Hematopoietic multipotent progenitor cell (in vitro differentiated cells): ENCODE measurements at places on chromosomes 3 and 15. TPM values are rescaled to one million over a fixed set of nuclear protein-coding genes. Genes with fewer than 3 reads are reported as not detected.

GRCh38 chr15:65287520-65287855 is 805 bp upstream of the PARP16 start:
- DNase-seq, result no peak

DNA sequence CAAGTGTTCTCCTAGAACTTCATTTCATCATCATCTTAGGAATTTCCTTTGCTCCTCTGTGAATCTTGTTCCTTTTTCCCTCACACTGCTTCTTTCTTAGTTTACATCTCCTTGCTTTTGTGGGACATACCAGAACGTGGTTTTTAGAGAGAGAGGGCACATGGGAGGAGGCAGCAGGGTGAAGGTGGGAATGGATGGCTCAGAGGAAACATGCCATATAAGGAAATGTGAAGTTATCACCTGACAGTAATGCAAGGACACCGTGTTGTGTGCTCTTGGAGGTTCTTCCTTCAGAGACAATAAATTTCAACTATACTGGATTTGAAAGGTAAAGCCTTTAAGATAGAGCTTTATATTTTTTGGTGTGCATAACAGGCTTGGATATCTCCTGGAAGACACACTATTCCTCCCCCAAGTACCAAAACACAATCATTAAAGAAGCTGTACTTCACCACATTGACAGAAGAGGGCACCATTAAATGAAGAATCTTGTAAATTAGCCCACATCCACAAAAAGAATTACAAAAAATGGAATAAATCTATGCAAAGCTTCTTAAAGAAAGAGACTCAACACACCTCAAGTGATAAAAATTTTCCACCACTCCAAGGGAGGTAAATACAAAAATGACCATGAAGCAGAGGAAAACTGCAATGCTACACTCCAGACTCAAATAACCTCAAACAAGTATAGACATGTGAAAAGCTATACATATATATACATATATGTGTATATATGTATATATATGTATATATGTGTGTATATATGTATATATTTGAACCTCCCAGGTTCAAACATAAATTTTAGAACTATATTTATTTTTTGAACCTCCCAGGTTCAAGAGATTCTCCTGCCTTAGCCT is 26.1 kb downstream of the RPL39L start:
- DNase-seq, result peak; percentile 36

DNA sequence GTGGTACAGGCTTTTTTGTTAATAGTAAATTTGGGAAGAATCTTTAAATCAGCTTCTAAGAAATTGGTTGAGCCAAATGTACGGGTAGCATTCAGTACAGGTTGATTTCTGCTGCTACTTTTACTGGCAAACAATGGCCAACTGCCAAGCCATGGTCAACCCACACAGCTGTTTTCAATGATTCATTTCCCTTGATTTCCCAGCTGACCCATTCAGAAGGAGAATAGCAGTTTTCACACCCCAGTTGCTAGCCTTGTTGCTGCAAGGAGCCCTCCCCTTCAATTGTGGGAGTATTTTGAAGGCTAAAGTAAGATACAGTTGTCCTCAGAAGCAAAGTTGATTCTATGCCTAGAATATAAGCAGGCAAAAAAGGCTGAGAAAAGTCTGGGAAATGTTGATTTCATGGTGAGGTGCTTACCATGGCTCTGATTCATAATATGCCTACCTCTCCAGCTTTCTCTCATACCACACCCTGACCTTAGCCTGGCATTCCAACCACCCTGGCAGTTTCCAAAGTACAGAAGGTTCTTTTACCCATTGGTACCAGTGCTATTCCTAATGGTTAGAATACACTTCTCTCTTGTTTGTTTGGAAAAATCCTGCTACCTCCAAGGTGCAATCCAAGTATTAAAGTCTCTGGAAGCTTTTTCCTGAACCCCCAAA is 320.3 kb upstream of the TGFBR2 start:
- no peak for DNase-seq

GRCh38 chr15:34160735-34161134 is 49.2 kb downstream of the KATNBL1 start:
- no peak for DNase-seq

DNA sequence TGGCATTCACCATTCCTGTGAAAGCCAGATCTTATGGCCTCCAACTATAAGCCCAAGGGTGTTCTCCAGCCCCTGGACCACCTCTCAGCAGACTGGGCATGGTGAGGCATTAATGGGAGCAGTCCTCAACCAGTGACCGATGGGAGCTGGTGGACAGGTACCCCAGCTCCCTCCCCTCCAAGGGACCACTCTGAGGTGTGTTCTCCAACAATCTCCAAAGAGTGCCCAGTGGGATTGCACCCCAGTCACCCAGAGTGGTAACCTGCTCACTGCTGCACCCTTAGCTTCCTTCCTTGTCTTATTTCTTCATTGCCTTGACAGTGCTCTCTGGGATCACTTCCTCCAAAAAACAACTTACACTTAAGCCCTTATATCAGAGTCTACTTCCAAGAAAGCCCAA is 8.2 kb upstream of the ITGA11 start:
- DNase-seq, result no peak

DNA sequence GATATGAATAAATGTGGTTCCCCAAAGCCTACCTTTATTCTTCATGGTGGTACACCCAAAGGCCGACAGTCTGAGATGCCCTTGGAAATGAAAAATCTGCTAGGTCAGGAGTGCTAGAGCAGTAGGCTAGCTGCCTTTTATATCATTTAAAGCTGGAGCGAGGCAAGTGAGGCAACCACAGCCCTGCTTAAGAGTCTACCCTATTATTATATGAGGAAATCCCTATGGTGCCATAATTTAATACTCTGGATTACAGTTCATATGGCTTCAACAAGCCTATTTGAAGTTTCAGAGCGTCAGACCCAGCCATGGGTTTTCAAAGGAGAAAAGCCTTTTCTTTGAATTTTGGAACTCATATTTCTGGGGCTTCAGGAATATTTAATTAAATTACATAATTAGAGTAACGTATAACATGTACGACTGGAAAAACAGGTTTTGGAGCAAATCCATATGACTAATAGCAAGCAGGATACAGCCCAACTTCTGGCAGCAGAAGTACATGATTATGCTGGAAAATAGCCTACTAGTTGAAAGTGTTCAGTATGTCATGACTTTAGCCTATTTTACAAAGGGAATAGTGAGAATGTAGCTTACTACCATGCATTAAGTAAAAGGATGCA is 18.0 kb upstream of the SLTM start:
- no peak for DNase-seq

DNA sequence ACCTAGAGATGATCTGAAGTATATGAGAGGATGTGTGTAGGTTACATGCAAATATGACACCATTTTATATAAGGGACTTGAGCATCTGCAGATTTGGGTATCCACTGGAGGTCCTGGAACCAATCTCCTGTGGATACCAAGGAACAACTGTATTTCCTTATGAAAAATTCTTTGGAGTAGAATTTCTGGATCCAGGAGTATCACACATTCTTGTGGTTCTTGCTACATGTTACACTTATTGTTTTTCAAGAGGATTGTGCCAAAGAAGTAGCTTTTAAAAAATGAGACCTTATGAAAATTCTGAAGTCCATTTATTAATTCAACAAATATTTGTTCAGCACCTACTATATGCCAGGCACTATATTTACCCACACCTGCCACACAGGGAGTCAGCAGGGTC is 15.7 kb upstream of the TBC1D23 start:
- no peak for DNase-seq

DNA sequence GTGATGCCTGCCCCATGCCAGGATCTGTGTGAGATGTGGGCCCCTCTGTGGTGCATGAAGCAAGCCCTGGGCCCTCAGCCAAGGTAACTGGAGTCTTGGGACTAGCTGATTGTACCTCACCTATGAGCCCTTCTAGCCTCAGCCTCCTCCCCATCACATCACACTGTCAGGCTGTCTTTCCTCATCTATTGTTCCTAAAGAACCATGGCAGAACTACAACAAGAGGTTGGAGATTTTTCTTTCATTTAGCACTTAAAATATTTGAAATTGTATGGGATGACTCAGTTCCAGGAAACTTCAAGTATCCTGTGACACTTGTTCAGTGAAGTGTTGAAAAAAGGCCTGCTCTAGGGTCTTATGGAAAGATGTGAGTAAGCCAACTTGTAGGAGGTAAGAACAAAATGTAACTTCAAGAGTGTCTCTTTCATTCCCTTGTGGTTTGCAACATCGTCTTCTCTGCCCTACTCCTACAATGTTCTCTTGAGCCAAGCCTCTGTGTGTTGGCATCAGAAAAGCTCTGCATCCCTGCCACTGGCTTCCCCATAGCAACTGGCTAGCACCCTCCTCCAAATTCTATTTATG is 58.7 kb upstream of the TIPARP start:
- no peak for DNase-seq

DNA sequence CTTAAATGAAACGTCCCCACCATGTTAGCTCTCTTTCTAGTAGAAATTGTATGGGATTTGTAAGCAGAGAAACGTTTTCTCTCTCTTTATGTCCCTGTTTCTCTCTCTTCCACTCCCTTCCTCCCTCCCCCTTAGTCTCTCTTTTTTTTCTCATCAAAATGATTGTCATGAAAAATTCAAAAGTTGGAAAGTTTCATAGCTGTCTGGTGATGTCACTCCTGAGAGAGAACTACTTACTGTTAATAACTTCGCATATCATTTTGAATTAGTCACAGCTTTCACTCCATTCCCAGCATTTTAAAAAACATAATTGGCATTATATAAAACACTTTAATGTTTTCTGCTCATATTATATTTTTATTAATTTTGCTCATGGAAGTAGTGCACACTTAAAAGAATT is 331.1 kb downstream of the C3orf38 start:
- DNase-seq, result no peak

GRCh38 chr3:155629556-155629955 is 115.3 kb downstream of the PLCH1 start:
- DNase-seq, result no peak

- DNase-seq, result no peak
Measured at GRCh38 chr3:95184038-95184437, 1121.2 kb downstream of the NSUN3 start.

DNA sequence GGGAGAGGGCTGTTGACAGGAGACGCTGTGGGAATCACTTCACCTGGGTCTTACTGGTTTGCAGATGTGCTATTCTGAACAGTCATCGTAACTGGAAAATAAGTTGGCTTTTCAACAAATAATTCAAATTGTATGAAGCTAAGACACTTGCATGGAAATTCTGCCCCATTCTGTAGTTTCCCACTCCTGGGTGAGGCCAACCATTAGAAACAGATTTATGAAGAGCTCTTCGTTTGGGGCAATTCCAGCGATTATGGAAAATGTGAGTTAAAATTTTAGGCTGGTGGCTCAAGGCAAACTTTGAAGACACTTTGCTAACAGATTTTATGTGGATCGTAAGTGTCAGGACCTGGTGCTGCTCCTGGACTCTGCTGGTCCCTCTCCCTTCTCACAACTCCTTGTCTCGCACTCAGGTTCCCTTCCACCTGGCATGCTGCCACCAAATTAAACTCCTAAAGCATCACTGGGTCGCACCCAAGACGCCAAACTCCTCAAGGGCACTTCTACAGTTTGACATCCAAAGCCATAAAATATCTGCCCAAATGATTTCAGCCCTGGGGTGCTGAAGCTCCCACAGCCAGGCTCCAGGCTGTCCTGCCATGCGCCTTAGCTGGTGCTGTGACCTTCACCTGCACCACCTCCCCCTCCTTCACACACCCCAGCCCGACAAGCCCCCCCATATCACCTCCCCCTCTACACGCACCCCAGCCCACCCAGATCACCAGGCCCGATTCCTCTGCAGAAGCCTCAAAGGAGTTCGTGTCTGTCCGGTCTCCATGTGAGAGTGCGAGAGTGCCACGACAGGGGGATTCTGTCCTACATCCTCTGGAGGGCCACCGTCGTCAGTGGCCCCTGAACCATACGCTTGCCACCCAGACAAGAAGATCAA is 138.4 kb downstream of the NSMCE3 start:
- DNase-seq, result no peak

DNA sequence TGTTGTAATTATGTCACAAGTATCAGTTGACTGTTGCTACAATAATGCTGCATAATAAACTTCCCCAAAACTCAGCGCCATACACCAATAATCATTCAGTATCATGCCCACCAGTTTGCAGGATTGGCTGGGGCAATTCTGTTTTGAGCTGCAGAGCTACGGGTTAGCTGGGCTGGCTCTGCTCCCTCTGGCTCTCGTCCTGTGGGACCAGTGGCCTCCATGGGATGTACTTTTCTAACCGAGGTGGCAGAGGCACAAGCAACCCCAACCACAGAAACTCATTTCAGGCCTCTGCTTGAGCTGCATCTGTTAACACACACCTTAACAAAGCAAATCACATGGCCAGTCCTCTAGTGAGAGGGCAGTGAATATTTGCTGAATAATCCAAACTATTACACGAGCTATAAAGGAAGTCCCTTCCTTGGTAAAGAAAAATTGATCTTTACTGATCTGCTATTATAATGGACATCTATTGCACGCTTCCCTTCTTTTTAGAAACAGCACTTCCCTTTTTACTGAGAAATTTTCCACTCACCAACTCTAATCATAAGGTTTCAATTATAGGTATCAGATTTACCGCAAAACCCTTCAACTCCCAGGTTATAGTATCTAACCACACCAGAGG is 10.9 kb upstream of the BCL2A1 start:
- DNase-seq, result no peak

DNA sequence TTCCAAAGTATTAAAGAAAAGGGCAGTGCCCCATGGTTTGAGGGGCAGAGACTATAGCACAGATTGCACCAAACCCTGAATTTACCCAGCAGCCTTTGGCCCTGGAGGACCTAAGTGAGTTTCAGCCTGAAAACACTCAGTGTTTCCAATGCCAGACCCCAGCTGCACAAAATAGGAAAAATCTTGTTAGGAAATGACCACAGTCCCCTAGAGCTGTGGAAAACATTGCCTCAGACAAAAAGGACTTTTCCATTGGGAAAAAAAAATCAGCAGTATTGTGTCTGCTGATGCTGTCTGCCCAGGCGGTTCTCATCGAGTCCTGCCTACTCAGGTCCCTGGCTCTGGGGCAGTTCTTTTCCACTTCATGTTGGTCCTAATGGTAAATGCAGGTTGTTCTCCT is 121.7 kb upstream of the DLG1 start:
- no peak for DNase-seq

- DNase-seq, result no peak
Measured at GRCh38 chr3:23781051-23781450, 24.7 kb upstream of the UBE2E1 start.

The RAB27A gene
- 6.2 TPM for total RNA-seq

The SPSB4 gene
- 0.27 TPM for total RNA-seq

The NEK10 gene
- total RNA-seq, result 1.3 TPM

The PSMD2 gene
- 259 TPM for total RNA-seq

The GOLGA8J gene
- total RNA-seq, result under 0.01 TPM

The LARP6 gene
- 1.3 TPM for total RNA-seq

The TMEM108 gene
- total RNA-seq, result under 0.01 TPM

The MNS1 gene
- 0.27 TPM for total RNA-seq

The CHRNA7 gene
- total RNA-seq, result 2.7 TPM

The LRRC15 gene
- total RNA-seq, result not detected
